ENCODE measurements at places on chromosomes 13 and 19.

- no peak for DNase-seq
These were observed 20.5 kb downstream of the PAK4 start for GRCh38 chr19:39146091-39146490.

- DNase-seq: no peak
These were observed 13.6 kb downstream of the LCP1 start for GRCh38 chr13:46168341-46168740.

- DNase-seq: no peak
These were observed 25.7 kb upstream of the FREM2 start for GRCh38 chr13:38661010-38661675.

DNA sequence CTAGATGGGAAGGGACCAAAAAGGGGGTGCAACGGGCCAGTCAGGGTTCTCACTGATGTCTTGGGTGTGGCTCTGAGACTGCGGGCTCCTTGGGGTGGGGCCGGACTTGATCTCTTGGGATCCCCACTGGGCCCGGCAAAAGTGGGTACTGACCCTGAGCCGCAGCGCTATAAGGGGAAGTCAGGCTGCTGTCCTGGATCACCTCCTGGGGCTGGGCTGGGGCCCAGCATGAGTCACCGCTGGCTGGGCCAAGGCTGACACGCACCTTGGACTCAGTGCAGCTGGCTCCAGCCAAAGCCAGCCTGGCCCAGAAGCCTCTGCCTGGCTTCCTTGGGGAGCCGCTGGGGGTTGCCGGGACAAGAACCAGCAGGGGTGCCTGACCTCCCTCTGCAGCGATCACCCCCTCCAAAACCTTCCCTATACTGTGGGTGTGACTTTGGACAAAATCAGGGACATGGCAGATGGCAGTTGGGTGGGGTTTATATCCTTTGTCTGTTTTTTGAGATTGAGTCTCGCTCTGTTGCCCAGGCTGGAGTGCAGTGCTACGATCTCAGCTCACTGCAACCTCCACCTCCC lies 617 bp upstream of the IQCN start:
- DNase-seq: no peak

DNA sequence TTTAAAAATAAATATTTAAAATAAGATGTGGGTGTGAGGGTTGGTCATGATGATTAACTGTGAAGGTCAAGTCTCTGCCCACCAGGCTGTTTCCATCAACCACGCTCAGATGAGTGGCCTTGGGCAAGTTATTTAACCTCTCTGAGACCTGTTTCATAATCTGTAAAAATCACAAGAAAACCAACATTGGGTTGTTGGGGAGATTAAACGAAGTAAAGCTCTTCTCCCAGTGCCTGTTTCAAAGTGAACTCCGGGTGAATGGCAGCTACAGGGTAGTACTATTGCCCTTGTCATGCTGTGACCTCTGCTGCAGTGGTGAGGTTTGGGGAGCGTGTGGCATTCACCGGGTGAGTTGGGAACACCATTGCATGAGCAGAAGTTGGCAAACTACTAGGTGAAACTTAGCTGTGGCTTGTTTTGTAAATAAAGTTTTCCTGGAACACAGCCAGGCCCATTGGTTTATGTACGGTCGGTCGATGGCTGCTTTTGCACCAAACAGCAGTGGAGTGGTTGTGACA lies 153.2 kb downstream of the USP12 start:
- DNase-seq: no peak

DNA sequence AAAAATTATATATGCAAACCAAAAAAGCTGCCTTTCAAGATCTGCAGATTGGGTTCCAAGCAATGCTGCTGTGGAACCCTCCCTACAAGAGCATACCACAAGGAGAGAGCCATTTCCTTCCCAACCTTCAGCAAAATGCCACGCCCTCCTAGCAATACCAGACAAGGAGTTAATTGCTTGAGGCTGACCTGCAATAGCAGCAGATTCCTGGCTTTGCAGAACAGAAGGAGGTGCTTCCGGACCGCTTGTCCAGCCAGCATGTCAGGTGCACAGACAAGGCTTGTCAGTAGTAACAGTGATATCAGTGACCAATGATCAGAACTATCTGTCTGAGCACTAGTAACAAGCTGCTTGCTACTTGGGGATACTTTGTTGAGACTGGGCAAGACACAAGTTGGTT lies 301.6 kb downstream of the FGF14 start:
- no peak for DNase-seq

GRCh38 chr19:16233081-16233776 lies 35.5 kb downstream of the AP1M1 start:
- DNase-seq: no peak

- DNase-seq: no peak
These were observed 13.0 kb downstream of the RBM26 start for GRCh38 chr13:79392882-79393563.

DNA sequence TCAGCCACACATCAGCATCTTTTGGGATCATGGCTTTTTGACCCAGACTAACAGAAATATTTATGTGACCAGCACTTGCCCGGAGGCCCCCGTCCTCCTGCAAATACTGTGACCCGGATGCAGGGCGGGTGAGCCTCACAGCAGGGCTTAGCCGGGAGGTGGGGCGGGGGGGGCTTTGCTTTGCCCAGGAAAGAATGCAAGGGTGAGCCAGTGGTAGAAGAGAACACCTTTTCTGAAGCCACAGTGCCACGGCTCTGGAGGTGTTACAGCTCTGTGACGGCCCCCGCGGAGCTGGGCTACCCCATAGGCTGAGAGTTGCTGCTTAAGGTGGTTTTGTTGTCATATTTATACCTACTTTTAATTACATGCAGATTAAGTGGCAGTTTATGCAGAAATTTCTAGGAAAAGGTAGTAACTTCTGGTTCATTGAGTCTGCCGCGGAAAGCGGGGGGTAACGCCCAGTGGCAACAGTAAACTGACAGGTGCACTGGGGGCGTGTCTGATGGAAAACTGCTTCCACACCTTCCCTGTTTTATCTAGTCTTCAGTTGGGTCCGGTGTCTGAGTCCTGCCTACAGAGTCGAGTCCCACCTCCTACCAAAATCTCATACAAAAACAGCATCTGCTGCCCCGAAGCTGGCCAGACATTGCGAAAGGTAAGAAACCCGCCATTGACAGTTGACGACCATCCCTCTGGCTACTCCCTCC lies 187.9 kb downstream of the TEX29 start:
- DNase-seq: peak; percentile 12

- no peak for DNase-seq
These were observed 26.3 kb downstream of the CYP4F2 start for GRCh38 chr19:15871570-15871969.

GRCh38 chr13:74128156-74128767 lies 5.9 kb downstream of the KLF12 start:
- no peak for DNase-seq

DNA sequence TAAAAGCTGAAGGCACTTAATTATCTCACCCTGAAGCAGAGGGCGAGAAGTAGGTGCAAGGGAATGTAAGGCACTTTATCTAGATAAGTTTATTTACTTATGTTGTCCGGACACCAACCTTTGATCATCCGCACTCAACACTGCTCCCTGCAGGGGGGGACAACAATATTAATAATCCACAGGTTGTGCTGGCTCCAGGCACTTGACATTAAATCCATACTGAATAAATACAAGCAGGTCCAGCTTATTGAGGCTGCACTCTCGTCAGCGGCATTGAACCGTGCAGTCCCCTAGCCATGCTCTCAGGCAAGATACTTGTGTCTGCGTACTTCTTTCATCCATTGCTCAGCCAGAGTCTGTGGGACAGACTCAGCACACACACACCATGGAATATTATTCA lies 374.5 kb upstream of the NBEA start:
- DNase-seq: no peak

DNA sequence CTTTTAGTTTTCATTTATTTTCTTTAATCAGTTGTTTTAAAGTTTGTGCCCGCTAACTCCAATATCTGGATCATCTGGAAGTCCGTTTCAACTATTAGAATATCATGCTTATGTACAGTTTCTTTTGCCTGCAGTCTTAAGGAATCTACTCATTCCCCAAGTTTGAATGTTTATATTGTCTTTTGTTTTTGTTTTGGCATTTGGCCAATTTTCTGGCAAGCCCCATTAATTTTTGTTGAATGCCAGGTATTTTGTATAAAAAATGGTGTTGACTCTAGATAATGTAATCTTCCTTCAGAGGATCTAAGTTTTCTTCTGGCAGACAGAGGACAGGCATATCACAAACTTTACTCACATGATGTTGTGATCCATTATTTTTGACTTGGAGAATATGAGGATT lies 11.1 kb upstream of the ZNF235 start:
- no peak for DNase-seq

All from NCI-H1436 treated with DMSO at 0.1 percent for 48 hours (cell line).